ENCODE measurements at places on chromosomes 11 and 22.

DNA sequence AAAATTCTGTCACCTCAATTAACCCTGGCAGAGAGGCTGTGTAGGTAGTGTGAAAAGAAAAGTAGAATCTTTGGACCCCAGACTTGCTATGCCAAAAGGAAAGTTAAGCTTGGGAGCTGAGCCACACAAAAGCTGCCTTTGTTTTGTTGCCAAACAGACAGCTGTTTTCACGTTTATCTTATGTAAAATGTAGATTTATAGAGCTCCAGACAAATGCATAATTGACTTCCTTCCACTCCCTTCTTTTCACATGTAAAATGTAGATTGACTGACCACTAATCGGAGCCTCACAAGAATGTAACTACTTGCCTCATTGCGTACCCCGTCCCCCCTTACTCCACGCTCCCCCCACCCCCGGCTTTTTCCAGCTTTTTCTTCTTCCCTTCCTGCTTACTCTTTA lies 2302.2 kb upstream of the RAG2 start:
- no peak for DNase-seq

DNA sequence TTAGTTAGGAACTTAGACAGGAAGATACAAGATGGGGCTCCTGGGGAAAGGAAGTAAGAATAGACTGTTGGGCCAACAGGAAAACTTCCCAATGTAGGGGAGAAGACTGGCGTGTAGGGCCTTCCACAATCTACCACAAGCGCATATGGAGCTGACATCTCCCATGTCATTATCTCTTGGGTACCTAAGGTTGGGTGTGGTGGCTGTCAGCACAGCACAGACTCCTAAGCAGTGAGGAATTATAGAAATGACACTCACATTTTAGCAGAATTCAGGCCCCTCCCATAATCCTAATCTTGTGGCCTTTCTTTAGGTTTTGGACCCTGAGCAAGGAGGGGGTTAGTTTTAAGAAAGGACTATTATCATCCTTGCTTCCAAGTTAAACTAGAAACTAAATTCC lies 11.6 kb downstream of the TRIM21 start:
- no peak for DNase-seq

- DNase-seq = no peak
Observed at GRCh38 chr11:57353036-57353435, 14.9 kb downstream of the P2RX3 start.

DNA sequence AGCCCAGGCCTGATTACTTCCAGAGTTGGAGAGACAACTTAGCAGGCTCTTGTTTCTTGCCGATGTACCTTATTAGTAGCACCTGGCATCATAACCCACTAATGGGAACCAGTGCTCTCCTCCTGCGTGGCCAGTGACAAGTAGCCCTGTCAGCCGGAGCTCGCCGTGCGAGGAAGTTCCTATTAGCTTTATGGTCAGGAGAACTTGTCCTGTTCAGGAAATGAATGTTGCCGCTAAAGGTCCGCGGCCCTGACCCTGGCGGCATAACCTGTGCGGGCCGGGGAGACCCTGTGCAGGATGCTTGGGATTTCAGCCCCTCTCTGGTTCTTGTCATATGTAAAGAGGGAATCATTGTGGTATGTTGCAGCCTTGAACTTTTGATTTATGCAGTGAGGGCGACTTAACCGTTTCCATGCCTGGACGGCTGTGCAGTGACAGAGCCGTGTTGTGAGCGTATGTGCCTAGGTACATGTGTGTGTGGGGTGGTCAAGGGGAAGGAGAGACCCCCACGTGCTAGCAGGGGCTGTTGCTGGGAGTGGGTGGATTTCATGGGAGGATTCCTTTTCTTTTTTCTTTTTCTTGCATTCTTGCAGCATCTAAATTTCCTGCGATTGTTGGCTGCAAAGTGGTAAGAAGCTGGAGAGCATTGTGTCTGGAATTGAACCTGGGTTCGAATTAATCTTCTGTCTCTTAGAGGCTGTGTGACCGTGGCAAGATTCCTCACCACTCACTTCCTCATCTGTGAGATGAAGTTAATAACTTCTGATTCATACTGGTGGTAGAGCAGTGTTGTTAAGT lies 15.2 kb downstream of the ZBTB16 start:
- DNase-seq = no peak

DNA sequence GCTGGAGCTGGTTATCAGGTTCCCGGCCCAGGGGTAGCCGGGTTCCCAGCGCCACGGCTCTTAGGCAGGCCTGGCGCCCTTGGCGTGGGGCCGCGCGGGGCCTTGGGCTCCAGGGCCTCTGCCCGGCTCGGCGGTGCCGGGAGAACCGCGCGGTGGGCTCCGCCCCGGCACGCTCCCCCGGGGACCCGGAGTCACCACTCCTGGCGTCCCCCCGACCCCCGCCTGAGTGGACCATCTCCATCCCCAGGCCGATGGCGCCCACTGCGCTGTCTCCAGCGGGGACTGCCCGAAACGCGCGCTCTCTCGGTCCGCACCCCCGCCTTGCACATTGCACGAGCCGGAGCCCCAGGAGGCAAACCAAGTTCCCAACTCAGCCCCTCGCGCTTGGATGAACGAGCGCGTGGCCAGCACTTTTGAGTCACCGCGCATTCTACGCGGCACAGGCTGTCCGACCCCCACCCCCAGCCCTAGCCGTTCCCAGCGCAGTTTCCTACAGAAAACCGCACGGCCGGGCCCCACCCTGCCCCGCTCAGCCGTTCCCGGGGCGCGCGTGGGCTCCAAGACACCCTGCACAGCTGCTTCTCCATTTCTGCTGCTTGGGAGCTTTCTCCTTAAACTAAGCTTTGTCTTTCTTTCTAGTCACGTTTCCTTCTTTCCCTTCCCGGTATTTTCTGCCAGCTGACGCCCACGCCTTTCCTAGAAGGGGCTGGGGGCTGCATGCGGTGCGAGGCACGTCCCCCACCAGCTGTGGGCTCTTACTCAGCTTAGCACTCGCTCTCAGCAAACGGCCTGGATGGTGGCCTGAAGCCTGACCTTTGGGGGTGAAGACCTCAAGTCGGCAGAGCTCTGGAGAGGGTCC lies 650 bp upstream of the CHID1 start:
- peak; percentile 6 for DNase-seq

- DNase-seq = no peak
Observed at GRCh38 chr11:57763568-57763967, 2.0 kb downstream of the CTNND1 start.

GRCh38 chr22:36913427-36914389 lies at the start of gene CSF2RB:
Gene CSF2RB (plus strand): TSS chr22:36913628. CDS start chr22:36922208, 8,580 bp downstream.
- no peak for DNase-seq

DNA sequence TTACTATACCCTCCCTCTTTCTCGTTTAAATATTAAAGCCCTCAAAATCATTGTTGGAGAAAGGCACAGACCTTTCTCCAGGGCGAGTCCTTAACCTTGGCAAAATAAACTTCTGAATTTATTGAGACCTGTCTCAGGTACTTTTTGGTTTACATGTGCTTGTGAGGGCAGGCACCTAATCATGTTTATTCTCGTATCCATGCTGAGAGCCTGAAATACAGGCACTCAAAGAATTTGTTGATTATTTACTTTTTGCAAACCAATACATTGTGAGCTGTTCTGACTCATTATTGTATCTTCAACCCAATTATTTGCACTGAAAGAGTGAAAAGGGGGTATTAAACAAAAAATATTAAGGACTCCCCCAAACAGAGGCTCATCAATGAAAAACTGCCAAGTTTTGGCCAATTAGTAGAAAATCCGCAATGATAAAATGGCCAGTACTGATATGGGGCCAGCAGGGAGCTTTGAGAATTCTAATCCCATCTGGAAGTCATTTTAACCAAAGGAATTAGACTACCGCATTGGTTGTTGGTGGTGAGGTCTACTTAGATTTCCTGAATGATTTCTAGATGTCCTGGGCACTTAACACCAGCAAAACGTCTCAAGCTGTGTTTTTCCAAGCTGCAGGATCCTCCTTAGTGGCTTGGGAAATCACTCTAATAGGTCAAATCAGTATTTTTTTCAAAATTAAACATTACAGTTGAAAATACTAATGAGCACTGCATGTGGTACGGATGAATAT lies 157.3 kb downstream of the SWAP70 start:
- no peak for DNase-seq

DNA sequence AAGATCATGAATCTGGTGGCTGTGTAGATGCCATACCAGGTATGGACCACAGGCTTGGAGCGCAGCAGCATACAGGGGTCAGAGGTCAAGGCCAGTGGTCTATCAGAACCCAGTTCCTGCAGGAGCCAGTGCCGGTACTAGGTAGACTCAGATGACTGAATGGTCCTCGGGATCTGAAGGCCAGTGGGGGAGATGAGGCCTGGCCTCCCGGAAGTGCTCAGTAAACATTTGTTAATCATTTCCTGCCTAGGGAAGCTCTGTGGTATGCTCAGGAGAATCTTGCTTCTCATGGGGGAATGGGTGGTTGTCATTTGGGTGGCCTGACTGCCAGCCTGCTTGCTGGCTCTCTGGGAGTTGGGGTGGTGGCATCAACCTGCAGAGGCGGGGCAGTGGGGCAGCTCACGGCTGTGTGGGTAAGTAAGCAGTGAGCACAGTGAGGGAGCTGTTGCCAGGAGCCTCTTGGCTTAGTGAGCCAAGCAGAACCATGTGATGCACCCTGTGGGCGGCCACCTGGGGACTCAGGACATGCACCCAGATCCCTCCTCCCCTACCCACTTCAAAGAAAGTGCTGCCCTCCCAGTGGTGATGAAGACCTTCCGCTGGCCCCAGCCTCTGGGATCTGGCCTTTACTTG lies 33.0 kb downstream of the PTPRJ start:
- no peak for DNase-seq

GRCh38 chr22:47780281-47780875 lies 1017.9 kb downstream of the TBC1D22A start:
- DNase-seq = no peak

GRCh38 chr11:130609121-130610035 lies 160.9 kb downstream of the ADAMTS15 start:
- DNase-seq = peak; percentile 88

- no peak for DNase-seq
Observed at GRCh38 chr22:26586556-26587325, 3.2 kb downstream of the TPST2 start.

- DNase-seq = no peak
Observed at GRCh38 chr11:119786431-119787073, 57.6 kb upstream of the NECTIN1 start.

GRCh38 chr11:93532281-93532789 lies 10.9 kb downstream of the SMCO4 start:
- DNase-seq = no peak

DNA sequence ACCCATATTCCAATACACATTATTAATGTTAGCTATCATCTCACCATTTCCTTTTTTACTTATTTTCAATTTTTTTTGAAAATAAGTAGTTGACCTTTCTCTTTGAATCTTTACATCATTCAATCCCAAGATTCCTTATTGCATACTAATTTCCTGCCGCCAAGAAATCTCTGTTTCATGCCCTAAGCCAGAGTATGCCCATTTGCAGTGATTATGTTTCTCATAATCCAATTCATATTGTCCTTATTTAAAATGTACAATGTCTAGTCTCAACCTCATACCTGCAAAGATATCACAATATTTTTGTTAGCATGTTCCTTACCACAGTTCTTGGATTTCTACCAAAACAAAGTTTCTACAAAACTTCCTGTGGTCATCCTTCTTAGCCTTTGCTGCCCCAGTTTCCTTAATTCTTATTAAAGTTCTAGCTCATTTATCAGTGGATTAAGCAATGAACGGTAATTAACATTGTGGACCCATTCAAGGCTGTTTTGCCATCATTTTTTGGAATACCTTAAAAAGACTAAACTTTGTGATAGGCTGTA lies 75.3 kb downstream of the CD44 start:
- no peak for DNase-seq

- no peak for DNase-seq
Observed at GRCh38 chr11:65476632-65477148, 22.2 kb upstream of the MALAT1 start.
